SW 1271 (cell line): ENCODE measurements at places on chromosomes 1 and 21.

DNA sequence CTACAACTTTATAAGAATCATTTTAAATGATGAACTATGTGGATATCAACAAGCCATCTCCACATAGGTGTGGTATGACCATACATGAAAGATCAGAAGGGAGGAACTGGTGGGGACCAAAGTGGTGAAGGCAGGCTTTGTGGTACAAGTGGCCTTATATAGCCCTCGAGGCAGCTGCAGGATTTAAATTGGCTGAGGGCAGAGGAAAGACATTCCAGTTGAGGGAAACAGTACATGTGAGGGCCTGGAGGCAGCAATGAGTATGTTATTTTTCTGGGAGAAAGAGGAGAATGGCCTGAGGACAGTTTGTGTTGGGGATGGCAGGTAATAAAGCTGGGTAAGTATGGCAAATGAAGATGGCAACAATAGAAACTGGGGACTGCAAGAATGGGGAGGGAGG is 17.1 kb downstream of the OSCP1 start:
- no peak for DNase-seq

DNA sequence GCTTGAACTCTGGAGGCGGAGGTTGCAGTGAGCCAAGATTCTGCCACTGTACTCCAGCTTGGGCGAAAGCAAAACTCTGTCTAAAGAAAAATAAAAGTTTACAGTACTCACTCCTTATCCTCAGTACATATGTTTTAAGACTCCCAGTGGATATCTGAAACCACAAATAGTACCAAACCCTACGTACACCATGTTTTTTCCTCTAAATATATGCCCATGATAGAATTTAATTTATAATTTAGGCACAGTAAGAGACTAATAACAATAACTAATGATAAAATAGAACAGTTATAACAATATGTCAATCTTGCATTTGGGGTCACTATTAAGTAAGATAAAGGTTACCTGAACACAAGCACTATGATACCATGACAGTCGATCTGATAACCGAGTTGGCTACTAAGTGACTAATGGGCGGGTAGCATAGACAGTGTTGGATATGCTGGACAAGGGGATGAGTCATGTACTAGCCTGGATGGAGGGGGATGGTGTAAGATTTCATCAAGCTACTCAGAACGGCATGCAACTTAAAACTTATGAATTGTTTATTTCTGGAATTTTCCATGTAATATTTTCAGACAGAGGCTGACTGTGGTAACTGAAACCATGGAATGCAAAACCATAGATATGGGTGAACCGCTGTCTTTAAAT is 43.7 kb downstream of the ST7L start:
- peak; percentile 45 for DNase-seq

DNA sequence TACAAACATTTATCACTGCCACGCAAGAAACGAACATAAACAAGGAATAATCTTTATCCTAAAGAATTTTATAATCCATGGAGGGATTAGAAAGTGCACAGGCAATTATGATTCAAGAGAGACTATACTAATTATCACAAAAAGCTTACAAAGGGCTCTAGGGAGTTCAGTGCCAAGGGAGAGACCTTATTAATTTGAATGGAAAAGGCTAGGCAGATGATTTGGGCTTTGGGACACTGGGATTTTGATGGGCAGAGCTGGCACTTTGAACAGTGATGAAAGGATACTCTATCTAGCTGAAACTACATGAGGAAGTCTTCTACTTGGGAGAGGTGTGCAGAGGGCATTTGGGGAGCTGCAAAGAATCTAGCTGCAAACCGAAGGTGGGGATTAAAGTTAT is 48.9 kb upstream of the IVNS1ABP start:
- no peak for DNase-seq

DNA sequence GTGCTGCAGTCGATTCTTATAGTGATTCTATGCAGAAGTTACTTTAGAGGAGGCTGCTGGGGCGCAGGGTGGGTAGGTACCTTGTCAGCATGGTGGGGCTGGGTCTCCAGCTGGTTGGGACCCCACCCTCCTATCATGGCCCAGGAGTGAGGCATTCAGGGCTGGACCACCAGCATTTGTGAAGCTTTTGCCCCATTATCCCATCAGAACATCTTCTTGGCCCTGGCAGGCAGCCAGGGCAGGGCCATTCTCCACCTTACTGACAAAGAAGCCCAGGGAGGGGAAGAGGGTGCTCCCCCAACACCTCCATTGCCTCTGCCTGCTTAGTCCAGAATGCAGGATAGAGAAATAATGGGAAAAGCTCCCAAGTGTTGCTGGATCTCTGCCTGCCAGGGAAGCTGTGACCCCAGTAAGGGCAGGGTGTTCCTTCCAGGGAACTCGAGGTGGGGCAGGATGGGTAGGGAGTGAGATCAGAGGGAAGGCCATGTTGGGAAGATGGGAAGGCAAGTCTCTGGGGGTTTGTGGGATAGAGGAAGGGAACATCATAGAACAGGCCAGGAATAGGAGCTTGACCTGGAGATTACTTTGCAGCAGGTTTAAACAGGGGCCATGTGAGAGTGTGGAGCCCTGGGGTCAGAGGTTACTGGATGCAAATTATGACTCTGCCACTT is 16.2 kb upstream of the SLC2A1 start:
- DNase-seq: no peak

DNA sequence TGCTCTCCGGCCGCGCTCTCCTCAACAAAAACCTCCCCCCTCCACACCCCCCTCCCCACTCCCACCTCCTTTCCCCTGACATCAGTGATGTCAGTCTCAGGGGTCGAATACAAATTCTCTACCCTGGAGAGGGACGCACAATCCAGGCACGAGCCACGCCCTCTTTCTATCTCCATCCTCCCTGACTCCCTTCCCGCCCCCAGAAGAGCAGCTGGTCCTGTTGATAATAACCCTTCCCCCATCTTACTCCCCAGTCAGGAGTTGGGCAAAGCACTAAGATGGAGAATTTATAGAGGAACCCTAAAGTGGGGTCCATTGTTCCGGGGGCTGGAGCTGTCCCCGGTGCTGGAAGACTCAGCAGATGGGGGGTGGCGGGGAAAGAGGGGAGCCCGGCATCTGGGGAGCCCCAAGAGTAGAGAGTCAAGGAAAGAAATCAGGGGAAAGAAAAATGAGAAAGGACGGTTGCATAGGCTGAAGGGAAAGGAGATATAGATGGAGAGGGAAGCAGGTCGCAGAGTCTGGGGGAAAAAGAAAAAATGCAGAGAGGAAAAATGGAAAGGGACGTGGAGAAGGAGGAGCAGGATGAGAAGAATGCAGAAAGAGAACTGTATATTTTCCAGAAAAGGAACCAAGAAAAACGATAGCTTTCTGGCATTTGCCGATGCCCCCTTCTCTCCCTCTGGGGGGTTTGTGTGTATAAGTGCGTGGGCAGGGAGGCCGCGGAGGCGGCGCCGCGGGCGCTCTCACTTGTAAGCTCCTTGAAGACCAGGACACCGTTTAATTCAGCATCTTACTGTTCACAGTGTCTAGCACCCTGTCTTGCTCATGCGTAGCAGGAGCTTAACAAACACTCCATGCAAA is at the start of gene CELF3:
Gene CELF3, minus strand, starts transcription at position 33 of the 861 bp plus-strand sequence. CDS start 783 bp downstream, outside the sequence.
- DNase-seq: no peak

GRCh38 chr1:207968521-207969009 is 57.6 kb upstream of the CD34 start:
- DNase-seq: no peak

- no peak for DNase-seq
Observed at GRCh38 chr1:185733818-185734735, at the start of gene HMCN1. HMCN1 (plus strand) TSS chr1:185734391; CDS start chr1:185734780, 389 bp downstream.
